ENCODE measurements at places on chromosomes 6 and 20.

- no peak for DNase-seq
These were observed 332.9 kb downstream of the KIF16B start for GRCh38 chr20:16240355-16240754.

- no peak for DNase-seq
These were observed 383.2 kb downstream of the CD83 start for GRCh38 chr6:14500809-14501208.

GRCh38 chr6:1726341-1726768, 116.6 kb downstream of the FOXC1 start:
- DNase-seq: no peak

DNA sequence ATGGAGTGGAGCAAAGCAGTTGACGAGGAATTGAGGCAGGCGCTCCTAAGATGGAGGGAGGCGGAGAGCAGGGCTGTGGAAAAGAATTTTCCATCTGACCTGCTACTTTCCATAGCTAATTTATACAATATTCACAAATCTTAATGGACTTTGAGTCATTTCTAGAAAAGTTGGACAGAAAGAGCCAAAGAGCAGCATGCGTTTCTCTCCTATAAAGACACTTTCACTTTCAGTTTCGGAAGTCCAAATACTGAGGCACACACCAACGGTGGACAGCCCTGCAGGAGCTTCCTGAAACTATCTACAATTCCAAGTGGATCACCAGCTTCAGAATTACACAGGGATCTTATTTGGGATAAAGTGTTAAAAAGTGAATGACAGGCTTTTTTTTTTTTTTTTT, 43.5 kb downstream of the PANK2 start:
- DNase-seq: no peak

DNA sequence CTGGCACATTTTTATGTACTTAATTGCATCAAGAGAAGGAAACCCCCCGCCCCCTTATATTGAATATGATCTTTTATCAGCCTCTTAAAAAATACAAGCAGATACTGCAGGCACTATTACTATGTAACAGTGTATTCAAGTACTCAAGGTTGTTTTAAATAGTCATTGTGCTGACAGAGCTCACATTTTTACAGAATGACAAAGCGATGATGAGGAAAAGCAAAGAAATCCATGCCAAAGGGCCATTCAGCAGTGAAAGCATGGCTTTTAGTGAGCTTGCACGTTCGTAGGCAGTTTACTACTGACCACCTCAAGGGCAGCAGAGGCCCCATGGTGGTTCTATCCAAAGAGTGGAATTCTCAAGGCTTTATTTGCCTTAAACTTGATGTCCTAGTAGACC, 146.8 kb downstream of the RPS12 start:
- no peak for DNase-seq

DNA sequence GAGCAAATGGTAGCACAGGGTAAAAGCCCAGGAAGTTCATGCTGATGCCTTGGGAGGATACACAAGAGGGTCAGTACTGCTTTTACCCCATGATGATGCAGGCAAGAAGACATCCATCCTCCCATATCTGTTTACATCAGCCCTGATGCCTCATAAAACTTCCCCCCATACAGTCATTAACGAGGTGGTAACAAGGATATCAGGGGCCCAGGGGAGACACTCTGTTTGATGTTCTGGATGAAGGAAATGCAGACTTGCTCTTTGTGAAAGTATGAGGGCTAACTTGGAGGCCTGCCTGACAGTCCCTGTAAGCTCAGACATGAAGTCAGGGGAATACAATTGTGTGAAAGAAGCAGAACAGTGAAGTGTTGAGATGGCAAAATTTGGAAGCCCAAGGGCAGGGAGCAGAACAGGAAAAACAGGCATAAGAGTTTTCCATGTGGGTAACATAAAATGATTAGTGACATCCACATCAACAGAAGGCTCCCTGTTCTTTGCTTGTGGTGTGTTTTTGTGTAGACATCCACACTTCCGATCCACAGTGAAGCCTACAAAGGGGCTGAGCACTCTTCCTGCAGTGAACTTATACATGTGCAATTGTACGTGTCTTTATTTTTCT, 813.4 kb downstream of the MAFB start:
- no peak for DNase-seq

DNA sequence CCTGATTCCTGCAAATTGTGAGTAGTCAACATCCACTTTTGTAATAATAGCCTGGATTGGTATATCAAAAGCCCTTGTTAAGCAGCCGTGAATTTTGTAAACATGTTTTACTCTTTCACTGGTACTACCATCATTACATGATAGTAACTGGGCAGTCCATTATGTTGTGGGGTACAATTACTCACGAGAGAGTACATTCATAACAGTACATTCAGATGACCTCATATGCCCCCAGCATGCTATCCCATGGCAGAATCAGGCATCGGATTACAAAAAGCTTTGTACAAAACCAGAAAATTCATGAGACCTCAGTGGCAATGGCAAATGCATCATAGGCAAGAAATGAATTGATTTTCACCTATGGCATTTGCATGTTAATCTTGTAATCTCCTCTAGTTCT, 166.2 kb downstream of the EPM2A start:
- DNase-seq: no peak

DNA sequence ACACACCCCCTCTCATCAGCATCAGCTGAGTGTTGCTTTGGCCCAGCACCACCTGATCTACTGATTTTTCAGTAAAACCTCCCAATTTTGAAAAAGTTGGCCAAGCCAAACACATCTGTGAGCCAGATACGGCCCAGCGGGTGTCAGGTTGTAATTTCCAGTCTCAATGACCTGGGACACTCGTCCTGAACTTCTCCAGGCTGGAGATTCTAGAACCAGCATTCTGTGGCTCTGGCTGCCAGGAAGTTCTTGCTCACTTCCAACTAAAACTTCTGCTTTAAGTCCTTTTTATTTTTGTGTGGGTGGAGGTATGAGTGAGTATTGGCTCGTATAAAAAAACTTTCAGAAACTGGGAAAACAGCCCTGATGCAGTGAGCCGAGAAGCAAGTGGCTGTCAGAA, 5.1 kb downstream of the KIAA1755 start:
- no peak for DNase-seq

GRCh38 chr6:90369024-90369519, 72.4 kb upstream of the BACH2 start:
- peak; percentile 96 for DNase-seq

DNA sequence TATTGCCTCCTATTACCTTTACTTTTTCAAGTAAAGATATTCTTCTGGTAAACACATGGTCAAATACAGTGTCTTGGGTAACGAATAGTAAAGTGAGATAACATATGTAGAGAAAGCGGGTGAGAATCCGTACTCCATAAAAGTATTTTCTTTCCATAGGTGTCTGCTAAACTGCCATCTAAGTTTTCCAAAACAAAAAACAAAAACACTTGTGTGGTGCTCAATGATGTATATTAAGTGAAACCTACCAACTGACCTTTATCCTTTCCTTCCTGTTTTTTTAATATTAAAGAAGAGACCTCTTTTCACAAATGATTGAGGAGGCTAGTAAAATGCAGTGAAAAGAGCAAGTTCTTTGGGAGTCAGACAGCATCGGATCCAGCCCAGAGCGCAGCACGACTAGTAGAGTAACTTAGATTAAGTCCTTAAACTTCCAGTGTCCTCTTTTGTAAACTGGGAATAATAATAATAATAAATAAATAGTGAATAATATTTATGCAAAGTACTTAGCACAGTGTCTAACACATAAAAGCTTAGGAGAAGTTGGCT, 437 bp upstream of the CDKAL1 start:
- no peak for DNase-seq

GRCh38 chr6:153574231-153574630, 443.1 kb upstream of the RGS17 start:
- no peak for DNase-seq

- no peak for DNase-seq
These were observed 34.8 kb downstream of the ELOVL2 start for GRCh38 chr6:11009353-11009752.

DNA sequence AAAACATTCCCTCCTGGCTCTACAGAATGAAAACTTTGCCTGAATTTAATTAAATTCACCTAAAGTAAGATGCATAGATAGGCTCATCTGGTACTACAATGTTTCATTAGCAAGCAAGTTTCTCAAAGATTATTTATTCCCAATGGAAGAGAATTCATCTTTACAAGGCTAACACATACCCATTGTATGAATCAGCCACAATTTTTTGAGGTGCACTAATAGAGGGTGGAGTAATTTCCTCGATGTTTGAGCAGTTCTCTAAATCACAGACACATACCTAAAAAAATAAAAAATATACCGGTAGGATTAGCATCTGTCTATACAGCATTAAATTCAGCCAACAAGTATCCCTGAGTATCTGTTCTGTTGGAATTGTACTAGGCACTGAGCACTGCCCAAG, 32.7 kb downstream of the ROS1 start:
- no peak for DNase-seq

- no peak for DNase-seq
These were observed 1.1 kb upstream of the SIM1 start for GRCh38 chr6:100465701-100466409.

- DNase-seq: peak; percentile 12
These were observed 70.0 kb downstream of the FAM50B start for GRCh38 chr6:3919130-3919628.

DNA sequence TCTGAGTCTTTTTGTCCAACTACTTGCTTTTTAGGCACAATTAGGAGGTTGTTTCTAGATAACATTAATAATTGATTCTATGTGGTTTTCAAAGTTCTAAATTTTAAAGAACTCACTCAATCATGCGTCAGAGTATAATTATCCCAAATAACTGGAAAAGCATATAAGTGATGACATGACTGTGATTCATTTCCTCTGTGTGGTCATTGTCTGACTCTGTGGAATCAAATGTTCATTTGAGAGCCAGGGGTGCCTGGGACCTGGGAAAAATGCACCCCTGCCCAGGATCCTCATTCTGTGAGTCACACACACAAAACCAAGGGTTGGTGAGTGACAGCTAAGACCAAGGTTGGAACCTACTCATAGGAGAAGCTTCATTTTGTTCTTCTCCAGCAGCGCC, 127.1 kb upstream of the MLIP start:
- peak; percentile 68 for DNase-seq

GRCh38 chr6:12012038-12012557, at the start of gene HIVEP1:
Gene HIVEP1 (plus strand): TSS chr6:12012312. CDS start chr6:12015629, 3,317 bp downstream.
- no peak for DNase-seq

- no peak for DNase-seq
These were observed 31.3 kb upstream of the PPP1R3G start for GRCh38 chr6:5053864-5054244.

DNA sequence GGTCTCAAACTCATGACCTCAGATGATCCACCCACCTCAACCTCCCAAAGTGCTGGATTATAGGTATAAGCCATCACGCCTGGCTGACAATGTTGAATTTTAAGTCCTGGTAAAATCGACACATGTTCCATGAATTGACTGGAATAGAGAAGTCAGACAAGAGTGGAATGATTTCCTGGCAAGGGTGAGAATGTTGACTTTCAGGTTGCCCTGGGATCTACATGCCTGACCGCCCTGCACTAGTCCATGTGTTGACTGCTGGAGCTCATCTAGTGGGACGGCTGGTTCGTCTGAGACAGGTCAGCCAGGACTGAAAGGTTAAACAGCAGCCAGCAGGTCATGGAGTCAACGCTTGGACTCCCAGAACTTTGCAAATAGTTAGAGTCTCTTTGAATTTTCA, 88.8 kb downstream of the SASH1 start:
- no peak for DNase-seq

- no peak for DNase-seq
These were observed 77.1 kb downstream of the TULP4 start for GRCh38 chr6:158389193-158389919.

DNA sequence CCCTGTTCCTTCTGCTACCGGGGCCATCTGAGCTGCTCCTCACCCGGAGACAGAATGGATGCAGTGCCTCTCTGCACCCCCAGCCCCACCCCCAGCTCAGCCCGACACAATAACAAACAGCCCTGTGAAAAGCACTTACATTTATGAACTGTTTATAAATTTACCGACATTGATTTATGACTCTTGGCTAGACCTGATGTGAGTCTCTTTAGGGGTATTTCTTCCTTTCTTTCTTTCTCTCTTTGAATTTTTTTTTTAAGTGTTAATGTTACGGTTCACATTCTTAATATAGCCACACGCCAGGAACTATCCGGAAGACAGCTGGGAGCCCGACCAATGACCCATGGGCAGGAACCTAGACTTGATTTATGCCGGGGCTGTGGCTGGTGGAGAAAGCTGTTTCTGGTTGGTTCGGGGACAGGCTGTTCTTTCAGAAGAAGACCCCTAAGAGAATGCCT, 266.3 kb downstream of the CDC5L start:
- DNase-seq: no peak

DNA sequence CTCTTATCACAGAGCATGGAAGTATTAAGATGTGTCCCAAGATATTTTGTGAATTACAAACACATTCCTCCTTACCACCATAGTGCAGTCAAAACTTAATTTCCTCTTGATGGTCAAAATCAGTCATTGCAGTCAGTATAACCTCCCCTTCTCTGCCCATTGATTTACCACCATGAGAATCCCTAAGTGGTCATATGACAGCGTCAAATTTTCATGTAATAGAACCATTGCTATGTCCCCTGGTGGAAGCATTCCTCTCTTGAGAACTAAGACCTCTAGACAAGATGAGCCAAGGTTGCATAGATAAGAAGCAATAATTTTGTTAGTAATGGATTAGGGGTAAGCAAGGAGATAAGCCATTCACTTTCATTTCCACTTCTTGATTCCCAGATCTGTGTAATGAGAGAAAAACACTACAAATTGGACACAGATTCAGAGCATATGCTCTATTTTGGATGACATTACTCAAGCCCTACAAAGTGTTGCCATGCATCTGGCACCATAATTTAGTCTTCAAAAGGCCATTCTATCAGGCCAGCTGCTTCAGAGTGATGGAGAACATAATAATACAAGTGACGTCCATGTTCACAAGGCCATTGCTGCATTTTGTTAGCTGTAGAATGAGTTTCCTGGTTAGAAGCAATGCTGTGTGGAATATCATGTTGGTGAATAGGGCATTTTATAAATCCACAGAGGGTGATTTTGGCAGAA, 49.6 kb upstream of the PDE7B start:
- no peak for DNase-seq

GRCh38 chr20:31652917-31653396, 15.2 kb downstream of the COX4I2 start:
- no peak for DNase-seq

DNA sequence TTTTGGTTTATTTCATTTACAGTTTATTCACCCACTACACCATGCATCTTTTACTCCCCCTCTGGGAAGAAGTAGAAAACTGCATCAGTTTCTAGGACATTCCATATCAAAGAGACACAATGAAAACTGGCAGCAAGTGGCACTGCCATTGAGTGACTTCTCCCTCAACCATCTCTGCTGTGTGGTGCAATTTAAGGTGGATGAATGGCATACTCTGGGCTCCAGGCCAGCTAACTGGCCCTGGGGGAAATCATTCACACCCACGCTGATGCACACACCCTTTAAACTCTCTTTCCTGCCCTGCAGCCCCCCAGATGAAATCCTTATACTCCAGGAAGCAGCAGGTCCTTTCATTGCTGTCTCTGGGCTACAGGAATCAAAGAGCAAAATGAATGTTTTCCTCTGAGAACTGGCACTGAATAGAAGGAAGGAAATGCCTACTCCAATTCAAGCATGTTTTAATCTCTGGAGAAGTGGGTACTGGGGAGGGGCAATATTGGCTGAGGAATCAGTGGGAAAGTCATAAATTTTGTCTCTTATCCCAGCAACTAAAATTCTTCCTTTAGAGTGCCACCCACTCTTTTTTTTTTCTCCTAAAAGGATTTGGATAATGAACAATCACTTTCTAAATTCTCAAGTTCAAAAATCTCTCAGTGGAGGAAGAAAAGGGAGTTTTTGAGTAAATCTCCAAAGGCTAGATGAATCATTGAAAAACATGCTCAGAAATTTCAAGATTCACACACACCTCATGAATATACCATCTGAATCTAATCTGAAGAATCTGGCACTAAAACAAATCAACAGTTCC, 16.9 kb upstream of the RFPL4B start:
- no peak for DNase-seq

Measured in A549 (cell line).